ENCODE measurements at places on chromosomes 2 and 18.
A peak's percentile ranks its signal among the peaks of the same experiment; 100 is the strongest.

DNA sequence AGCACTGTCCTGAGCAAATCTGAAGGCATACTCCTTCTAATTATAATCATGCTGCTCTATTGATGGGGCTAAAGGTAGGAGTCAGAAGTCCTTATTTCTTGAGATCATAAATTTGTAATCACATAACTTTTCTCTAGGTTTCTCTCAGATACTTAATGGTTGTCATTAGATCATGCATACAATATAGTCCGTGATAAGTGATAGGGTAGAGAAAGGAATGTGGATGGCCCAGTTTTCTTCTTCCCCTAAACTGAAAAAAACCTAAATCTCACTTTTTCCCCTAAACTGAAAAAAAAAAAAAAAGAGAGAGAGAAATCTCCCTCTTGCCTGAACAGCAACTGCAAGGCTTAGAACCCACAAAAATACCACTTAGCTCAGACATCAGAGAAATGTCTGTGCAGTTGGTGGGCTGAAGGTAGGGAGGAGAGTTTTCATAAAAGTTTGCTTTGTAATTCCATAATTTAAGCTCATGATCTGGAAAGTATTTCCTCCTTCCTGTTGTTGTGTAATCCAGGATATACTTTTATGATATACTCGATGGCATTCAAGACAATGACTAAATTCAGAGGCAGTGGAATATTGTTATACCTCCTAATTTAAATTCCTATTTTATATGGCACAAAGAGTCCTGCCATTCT is 79.3 kb upstream of the ITPRID2 start:
- DNase-seq, result no peak

- DNase-seq, result no peak
These were observed 37.1 kb downstream of the SULT1C2 start for GRCh38 chr2:108325756-108326155.

DNA sequence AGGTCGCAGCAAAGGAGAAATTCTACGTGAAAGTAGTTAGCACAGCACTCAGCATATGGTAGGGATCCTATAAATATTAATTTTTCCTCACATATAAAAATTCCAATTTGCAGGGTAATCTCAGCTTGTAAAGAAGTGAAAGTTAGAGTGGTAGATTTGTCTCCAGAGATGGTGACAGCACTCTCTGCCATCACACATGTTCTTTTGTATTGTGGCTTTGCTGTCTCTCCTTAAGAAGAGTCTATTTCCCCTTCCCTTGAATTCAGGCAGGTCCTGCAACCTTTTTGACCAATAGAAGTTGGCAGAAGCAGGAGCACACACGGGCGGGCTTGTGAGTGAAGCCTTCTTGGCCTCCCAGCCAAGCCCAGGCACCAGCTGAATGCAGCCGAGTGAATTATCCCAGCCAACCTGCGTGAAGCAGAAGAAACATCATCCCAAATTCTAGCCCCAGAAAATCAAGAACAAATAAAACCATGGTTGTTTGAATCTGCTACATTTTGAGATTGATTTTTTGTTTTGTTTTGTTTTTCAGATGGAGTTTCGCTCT is 107.8 kb upstream of the COPS8 start:
- DNase-seq, result no peak

- no peak for DNase-seq
These were observed 22.3 kb downstream of the PECR start for GRCh38 chr2:216059233-216059834.

DNA sequence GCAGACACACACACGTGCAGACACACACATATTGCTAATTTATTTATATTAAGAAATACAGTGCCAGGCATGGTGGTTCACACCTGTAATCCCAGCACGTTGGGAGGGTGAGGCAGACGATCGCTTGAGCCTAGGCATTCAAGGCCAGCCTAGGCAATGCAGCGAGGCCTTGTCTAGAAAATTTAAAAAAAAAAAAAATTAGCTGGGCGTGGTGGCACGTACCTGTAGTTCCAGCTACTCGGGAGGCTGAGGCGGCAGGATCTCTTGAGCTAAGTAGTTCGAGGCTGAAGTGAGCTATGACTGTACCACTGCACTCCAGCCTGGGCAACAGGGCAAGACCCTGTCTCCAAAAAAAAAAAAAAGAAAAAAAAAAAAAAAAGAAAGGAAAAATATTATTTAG is 28.8 kb downstream of the ANXA4 start:
- DNase-seq, result no peak

DNA sequence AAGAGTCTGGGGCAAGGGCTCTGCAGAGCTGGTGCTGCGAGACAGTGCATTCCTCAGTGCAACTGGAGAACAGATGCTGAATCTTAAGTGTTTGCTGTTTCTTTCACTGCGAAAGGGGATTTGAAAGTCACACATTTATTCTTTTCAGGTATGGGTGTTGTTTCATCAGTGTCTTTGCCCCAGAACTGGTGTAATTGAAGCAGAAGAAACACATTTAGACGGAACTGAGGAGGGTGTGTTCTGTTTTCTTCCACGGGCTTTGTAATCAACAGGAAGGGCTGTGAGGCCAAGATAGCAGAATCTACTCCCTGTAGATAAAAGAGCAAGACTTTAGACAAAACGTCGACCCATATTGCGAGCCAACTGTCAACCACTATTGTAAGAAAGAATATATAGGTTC is 151.9 kb downstream of the EPHA4 start:
- DNase-seq, result no peak

DNA sequence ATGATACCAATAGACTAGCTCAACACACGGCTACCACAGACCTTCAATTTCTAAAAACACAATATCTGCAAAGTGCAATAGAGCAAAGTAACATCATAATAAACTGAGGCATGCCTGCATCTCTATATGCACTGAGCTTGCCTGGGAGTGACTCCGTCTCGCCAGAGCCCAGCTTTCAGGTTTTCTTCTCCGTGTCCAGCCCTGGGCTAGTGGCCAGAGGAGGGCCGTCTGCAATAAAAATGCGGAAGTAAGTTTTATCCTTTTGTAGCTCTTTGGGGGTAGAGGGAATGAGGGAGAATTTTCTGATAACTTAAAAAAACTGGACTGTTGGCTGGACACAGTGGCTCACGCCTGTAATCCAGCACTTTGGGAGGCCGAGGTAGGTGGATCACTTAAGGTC is 41.0 kb upstream of the GPR17 start:
- no peak for DNase-seq

- DNase-seq, result no peak
These were observed 221.0 kb downstream of the PID1 start for GRCh38 chr2:229050133-229050532.

DNA sequence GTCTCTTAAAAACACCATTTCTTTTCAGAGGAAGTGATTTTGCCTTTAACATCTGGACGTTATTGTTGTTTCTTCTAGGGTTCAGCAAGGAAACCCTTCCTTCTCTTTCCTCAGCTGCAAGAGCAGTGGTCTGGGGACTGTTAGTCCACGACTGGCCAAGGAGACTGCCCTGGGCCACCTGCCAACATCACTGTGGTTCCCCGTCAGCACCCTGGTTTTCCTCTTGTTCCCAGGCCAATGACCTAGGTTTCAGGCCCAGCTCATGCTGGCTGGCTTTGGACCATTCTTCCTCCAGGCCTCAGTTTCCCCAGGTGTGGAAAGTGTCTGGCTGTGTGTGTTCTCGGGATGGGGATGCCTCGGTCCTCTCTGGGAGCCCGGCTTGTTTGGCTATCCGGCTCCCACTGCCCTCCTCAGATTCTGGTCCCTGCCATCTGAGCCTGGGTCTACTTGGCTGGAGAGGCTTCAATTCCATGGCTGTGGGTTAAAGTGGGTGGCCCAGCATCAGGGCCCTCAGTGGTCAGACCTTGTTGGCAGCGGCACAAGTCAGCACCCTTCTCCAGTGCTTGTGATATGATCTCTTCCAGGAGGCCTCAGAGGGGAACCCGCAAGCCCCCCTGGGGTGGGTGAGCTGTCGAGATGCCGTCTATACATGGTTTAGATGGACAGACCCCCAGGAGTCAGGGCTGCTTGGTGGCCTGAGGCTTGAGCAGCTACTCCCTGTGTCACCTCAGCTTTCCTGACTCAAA is 234.3 kb upstream of the HS6ST1 start:
- DNase-seq, result no peak

DNA sequence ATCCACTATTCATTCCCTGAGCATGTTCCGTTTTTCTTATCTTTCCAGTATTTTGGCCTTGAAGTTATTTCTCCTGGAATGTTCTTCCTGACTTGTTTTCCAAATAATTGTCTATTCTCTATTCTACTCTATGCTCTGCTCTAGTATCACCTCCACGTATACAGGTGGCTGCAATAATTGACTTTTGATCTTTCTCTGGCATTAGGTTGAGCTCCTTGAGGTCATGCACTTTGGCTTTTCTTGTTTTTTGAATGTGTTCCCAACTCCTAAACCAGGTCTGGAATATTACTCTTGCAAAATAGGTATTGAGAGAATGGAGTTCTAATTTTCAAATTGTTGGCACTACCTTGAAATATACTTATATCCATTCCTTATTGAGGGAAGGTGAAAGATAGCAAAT is 550.4 kb downstream of the CNTNAP5 start:
- no peak for DNase-seq

GRCh38 chr2:178199334-178199733 is 5.0 kb downstream of the OSBPL6 start:
- DNase-seq, result no peak

- no peak for DNase-seq
These were observed 424.6 kb downstream of the NCKAP5 start for GRCh38 chr2:133143645-133144044.

GRCh38 chr2:209305026-209305425 is 118.8 kb upstream of the MAP2 start:
- no peak for DNase-seq

GRCh38 chr18:48161191-48161910 is 230.9 kb upstream of the SMAD2 start:
- DNase-seq, result peak; percentile 64

- no peak for DNase-seq
These were observed 24.2 kb upstream of the BZW1 start for GRCh38 chr2:200787351-200788120.

DNA sequence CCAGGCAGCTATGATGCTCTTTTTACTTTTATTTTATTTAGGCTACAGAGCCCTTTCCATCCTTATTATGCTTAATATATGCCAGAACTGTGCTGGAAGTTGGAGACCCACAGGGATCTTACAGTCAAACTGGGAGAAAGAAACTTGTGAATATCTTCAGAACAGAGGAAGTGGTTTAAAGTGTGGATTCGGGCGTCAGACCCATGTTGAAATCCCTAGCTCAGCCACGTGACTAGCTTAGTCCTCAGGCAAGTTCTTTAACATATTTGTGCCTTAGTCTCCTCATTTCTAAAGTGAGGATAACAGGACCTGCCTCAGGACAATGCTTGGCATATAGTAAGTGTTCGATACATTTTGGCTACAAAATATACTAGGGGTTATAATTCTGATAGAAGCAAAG is 59.1 kb downstream of the MAP3K20 start:
- DNase-seq, result no peak

GRCh38 chr2:207037896-207038295 is 98.6 kb downstream of the CPO start:
- DNase-seq, result no peak

GRCh38 chr2:162478721-162479129 is 134.8 kb downstream of the GCA start:
- DNase-seq, result no peak

DNA sequence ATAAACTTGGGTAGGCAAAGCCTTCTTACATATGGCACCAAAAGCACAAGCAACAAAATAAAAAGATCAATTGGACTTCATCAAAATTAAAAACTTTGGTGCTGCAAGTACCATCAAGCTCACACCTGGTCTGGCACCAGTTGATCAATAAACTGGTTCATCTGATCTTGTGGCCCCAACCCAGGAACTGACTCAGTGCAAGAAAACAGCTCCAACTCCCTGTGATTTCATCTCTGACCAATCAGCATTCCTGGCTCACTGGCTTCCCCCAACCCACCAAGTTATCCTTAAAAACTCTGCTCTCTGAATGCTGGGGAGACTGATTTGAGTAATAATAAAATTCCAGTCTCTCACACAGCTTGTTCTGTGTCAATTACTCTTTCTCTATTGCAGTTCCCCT is 8.4 kb downstream of the EPG5 start:
- DNase-seq, result no peak

GRCh38 chr2:183125659-183126341 is 1.6 kb downstream of the NUP35 start:
- DNase-seq, result no peak

- no peak for DNase-seq
These were observed 45.1 kb downstream of the TRAK2 start for GRCh38 chr2:201406077-201406662.

- DNase-seq, result peak; percentile 12
These were observed 2.5 kb upstream of the MREG start for GRCh38 chr2:216015722-216016464.

GRCh38 chr2:217218269-217219163 is 358.7 kb upstream of the TNP1 start:
- DNase-seq, result no peak

- peak; percentile 67 for DNase-seq
These were observed 10.9 kb downstream of the CATIP start for GRCh38 chr2:218367415-218368149.

GRCh38 chr2:17878281-17879136 is at the start of gene KCNS3:
TSS of gene KCNS3 (plus strand) at chr2:17878667. CDS start at chr2:17931009, 52,342 bp downstream.
- no peak for DNase-seq

GRCh38 chr18:30644158-30644557 is 398.4 kb downstream of the DSC3 start:
- no peak for DNase-seq

GRCh38 chr18:58135183-58135641 is 91.2 kb downstream of the NEDD4L start:
- DNase-seq, result no peak

GRCh38 chr2:177665328-177665727 is 272.8 kb downstream of the AGPS start:
- DNase-seq, result no peak

GRCh38 chr2:231486851-231487596 is 22.7 kb upstream of the NCL start:
- no peak for DNase-seq

DNA sequence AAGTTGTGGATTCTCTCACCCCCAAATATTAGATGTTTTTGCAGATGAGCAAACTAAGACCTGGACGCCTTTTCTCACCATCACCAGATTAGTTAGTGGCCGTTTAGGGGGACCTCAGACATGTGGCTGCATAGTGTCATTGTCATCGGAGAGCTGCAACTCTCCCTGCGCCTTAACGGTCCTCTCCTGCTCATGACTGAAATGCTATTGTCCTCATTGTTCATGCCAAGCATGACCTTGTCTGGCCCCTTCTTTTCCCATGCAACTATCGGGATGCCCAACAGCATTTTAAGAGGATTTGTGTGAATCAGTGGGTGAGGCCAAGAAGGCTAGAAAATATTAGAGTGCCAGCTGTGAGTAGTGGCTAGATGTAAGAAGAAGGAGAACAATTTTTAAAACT is 174.2 kb downstream of the SOCS6 start:
- no peak for DNase-seq
